Glutamatergic neuron (in vitro differentiated cells): ENCODE measurements at places on chromosomes 3 and 15. TPM values are rescaled to one million over a fixed set of nuclear protein-coding genes. Genes with fewer than 3 reads are reported as not detected.

Gene TF
- 2.3 TPM for total RNA-seq

Gene DZIP1L
- 3.3 TPM for total RNA-seq

Gene GRK7
- total RNA-seq, result not detected

Gene HRH1
- not detected for total RNA-seq

Gene CFAP91
- total RNA-seq, result 0.59 TPM

Gene C3orf20
- not detected for total RNA-seq

Gene CSPG5
- total RNA-seq, result 0.76 TPM

Gene MESP1
- 1.1 TPM for total RNA-seq

Gene APOD
- not detected for total RNA-seq

Gene TPRA1
- total RNA-seq, result 21.2 TPM

Gene CLDN1
- total RNA-seq, result not detected

Gene CFAP44
- total RNA-seq, result 1.3 TPM

Gene LRTM1
- not detected for total RNA-seq

Gene CADPS
- total RNA-seq, result 265 TPM

Gene SH2D7
- not detected for total RNA-seq

Gene SLC22A13
- total RNA-seq, result 1.5 TPM

Gene P2RY12
- total RNA-seq, result not detected

Gene SLC28A1
- 0.25 TPM for total RNA-seq

Gene ABHD2
- 101 TPM for total RNA-seq

Gene IGDCC3
- total RNA-seq, result 342 TPM

Gene CD96
- not detected for total RNA-seq

Gene GABRA5
- 1.1 TPM for total RNA-seq

Gene UCN2
- 4.3 TPM for total RNA-seq

Gene HTD2
- 7.4 TPM for total RNA-seq

Gene SLC9C1
- total RNA-seq, result not detected

Gene TMOD2
- total RNA-seq, result 75.0 TPM

Gene CHRD
- total RNA-seq, result 47.1 TPM

Gene SLC51A
- total RNA-seq, result not detected

Gene NR2E3
- total RNA-seq, result 0.69 TPM
